ENCODE measurements at places on chromosomes 4 and X. TPM values are rescaled to one million over a fixed set of nuclear protein-coding genes. Genes with fewer than 3 reads are reported as not detected.

Gene FMR1NB
- total RNA-seq = not detected

Gene NLGN3
- 2.3 TPM for total RNA-seq

Gene ZCCHC12
- total RNA-seq = 2.2 TPM

Gene PRKX
- total RNA-seq = 5.9 TPM

Gene BMX
- 1.6 TPM for total RNA-seq

Gene SPIN2A
- total RNA-seq = 1.4 TPM

Gene ARAF
- total RNA-seq = 25.7 TPM

Gene IL13RA2
- total RNA-seq = 0.36 TPM

Gene DUSP9
- not detected for total RNA-seq

Gene SNCA
- total RNA-seq = 16.8 TPM

Gene MSANTD1
- total RNA-seq = 1.1 TPM

Gene TMPRSS11F
- not detected for total RNA-seq

Gene ANKRD50
- 14.5 TPM for total RNA-seq

Gene MAGED4
- total RNA-seq = 11.4 TPM

Gene MAP7D3
- total RNA-seq = 21.0 TPM

Gene SPANXD
- not detected for total RNA-seq

Gene RTL3
- total RNA-seq = 1.1 TPM

Gene PNMA6A
- total RNA-seq = 1.4 TPM

Gene KIAA1210
- total RNA-seq = not detected

Gene AFF2
- total RNA-seq = 1.1 TPM

Gene SSX3
- not detected for total RNA-seq

Gene SSX1
- total RNA-seq = not detected

Gene NPNT
- total RNA-seq = 5.8 TPM

Gene MAGEA9B
- not detected for total RNA-seq

Gene CDKL5
- total RNA-seq = 5.4 TPM

Gene RAB40AL
- 3.0 TPM for total RNA-seq

Gene MND1
- total RNA-seq = 2.4 TPM

Gene PLRG1
- total RNA-seq = 43.3 TPM
